ENCODE measurements at places on chromosomes 1 and 21. TPM values are rescaled to one million over a fixed set of nuclear protein-coding genes. Genes with fewer than 3 reads are reported as not detected.

The NASP gene
- 56.4 TPM for total RNA-seq

The LORICRIN gene
- not detected for total RNA-seq

The HFM1 gene
- 1.6 TPM for total RNA-seq

The SLC9C2 gene
- 0.06 TPM for total RNA-seq

The IL19 gene
- not detected for total RNA-seq

The KCNJ6 gene
- total RNA-seq: not detected

The ACTN2 gene
- 1,411 TPM for total RNA-seq

The SPSB1 gene
- total RNA-seq: 16.8 TPM

The PLA2G5 gene
- total RNA-seq: 93.0 TPM

The NADK gene
- total RNA-seq: 53.9 TPM

DNA sequence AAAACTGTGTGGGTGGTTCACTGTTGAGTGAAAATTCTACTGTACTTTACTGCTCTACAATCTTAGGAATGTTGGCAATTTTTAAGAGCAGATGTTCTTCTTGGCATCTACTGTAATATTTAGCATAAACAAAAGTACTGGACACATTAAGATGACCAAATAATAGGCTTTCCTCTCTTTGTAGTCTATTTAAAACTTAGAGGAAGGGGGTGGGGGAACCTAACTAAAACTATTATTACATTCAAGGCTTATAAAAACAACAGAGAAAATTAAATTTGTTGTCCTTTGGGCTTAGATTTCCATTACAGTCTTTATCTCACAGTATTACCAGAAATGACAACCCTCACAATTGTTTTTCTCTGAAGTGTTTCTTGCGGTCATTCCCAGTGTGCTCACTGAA, 181.2 kb downstream of the PLPPR4 start:
- no peak for DNase-seq

DNA sequence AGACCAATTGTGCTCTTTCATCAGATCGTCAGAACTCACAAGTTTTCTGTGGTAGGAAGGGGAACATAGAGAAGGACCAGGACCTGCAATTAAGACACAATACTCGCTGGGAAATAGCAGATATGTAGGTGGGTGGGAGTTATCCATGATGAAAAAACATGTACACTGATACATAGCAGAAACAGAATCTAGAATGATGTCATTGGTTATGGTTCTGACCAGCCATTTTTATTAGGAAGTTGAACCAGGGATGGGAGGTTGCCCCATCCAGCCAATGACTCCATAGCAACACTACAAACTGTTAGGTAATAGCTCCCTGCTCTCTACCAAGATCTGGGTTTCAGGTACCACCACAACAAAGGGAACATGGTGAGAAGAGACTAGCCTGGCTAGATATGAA, 393.5 kb upstream of the PBX1 start:
- DNase-seq: no peak

- no peak for DNase-seq
Measured at GRCh38 chr1:196550731-196551130, 57.5 kb downstream of the KCNT2 start.

DNA sequence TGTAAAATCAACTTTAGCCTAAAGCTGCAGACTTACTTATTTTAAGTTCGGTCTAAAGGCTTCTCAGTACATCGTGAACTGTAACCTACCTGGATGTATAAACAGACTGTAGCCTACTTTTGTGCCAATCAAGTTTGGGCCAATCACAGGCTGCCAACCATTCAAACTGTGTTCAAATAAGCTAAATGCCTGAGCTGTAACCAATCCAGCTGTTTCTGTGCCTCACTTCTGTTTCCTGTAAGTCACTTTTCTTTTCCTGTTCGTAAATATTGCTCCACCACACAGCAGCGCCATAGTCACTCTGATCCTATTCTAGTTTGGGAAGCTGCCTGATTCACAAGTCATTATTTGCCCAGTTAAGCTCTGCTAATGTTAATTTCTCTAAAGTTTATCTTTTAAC, 37.5 kb upstream of the SLAMF9 start:
- no peak for DNase-seq

GRCh38 chr1:208643005-208643597, 398.9 kb upstream of the PLXNA2 start:
- DNase-seq: no peak

DNA sequence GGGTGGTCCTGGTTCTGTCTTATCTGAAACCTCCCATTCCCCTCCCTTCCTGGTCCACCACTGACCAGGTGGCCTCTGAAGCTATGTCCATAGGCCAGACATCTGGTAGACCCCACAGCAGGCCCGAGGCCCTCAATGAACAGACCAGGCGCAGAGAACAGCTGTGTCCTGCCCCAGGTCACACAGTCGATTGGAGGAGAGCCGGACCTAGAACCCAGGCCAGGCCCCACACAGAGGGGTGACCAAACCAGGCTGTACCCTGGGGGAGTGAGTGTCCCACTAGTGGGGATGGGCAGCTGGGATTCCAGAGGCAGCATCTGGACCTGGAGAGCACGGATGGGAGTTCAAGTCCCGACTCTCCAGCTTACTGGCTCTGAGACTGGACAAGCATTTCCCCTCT, 29.2 kb downstream of the RNU1-1 start:
- no peak for DNase-seq

- no peak for DNase-seq
Measured at GRCh38 chr1:204692841-204693356, 7.4 kb upstream of the LRRN2 start.

DNA sequence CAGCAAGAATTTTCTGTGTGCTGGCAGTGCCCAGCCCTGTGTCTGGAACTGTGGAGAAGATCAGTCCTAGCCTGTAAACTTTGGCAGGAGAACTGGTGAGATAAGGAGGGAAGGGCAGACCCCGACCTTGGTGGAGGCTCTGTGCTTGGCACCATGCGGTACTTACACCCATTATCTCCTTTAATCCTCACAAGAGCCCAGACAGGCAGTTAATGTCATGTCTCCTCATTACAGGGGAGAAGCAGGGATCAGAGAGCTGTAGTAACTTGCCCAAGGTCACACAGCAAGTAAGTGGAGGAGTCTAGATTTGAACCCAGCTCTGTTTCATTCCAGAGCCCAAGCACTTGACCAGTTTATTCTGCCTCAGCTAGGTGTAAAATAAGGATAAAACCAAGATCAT, 13.9 kb upstream of the POU3F1 start:
- DNase-seq: no peak

DNA sequence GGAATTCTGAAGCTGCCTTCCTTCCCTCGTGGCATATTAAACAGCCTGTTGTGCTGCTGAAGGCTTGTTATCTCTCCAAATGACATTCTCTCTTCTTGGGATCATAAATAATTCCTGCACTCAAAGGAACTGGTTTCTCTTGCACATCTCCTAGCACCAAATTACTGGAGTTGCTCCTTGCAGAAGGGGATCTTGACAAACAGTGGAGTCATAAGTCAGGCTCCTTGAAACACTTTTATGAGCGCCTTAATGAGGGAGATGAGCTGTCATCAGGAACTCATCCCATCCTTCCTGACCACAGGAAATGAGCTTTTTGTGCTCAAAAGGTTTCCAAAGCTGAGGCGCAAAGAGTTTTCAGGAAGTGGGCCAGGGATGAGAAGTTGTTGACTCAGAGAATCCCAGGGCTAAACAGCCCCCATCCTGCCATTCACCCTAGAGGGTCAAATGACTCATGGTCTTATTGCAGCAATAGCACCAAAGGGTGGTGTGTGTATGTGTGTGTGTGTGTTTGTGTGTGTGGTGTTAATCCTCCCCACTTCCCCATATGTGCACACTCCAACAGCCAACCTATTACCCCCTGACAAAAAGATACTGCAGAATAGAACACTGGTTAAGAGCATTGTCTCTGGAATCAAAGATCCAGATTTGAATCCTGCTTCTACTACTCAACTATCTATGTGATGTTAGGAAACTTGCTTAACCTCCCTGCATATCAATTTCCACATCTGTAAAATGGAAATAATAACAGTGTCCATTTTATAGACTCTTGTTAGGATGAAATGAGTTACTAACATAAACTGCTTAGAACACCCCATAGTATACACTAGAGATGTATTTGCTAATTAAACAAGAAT, 2.8 kb upstream of the PHC2 start:
- DNase-seq: peak; percentile 58

DNA sequence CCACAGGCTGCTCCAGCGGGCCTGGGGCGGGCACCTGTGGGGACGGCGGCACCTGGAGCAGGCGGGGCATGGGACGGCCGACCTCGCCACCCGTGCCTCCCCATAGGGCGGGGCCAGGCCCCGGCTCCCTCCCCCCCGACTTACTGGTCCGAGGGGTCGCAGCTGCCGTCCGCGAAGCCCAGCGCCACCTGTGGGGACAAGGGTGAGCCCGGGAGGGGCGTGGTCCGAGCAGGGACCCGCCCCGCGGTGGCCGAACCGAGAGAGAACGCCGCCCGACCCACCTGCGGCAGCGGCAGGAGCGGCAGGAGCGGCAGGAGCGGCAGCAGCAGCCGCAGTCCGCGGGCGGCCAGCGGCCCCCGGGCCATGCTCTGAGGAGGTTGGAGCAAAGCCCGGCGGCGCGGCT, at the start of gene TMEM52:
TMEM52 (minus strand) TSS at position 379 of the 403 bp plus-strand sequence; CDS start at position 365, 14 bp downstream.
- DNase-seq: no peak

DNA sequence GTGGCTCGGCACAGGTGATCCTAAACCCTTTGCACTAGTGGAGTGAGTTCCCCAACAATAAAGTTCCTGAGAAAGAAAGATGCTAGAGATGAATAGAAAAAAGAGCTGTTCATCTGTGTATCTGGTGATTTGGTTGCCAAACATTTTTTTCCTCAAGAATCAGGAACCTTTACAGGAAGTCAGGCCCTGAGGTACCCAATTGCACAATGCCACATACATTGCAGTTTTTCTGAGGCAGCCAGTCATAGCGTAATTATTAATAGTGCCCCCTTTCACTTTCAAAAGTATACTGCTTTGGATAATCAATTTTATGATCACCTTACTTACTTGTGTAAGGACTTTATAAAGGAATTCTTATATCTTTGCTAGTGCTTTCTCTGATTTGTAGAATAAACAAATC, 346.3 kb upstream of the POU3F1 start:
- no peak for DNase-seq

DNA sequence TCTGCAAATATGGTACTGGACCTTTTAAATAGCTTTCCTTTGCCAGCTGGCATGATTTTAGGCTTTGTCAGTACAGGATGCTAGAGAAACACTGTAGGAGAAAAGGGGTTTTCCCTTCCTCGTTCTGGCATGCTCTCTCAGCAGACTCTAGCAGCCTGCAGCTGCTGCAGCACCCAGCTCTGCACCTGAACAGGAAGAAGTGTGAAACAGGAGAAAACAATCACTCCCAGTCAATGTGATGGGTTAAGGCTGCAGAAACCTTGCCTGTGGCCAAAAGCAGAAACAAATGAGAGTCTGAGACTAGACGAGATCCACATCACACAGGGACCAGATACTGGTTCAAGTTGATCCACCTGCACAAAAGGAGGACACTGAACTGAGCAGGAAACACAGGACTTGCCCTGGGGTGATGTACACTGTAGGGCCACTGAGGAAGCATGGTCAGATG, 21.2 kb downstream of the OVGP1 start:
- no peak for DNase-seq

GRCh38 chr1:46517010-46517600, 27.5 kb downstream of the DMBX1 start:
- DNase-seq: no peak

- peak; percentile 99 for DNase-seq
Measured at GRCh38 chr1:234997201-234997895, 131.3 kb downstream of the TOMM20 start.

DNA sequence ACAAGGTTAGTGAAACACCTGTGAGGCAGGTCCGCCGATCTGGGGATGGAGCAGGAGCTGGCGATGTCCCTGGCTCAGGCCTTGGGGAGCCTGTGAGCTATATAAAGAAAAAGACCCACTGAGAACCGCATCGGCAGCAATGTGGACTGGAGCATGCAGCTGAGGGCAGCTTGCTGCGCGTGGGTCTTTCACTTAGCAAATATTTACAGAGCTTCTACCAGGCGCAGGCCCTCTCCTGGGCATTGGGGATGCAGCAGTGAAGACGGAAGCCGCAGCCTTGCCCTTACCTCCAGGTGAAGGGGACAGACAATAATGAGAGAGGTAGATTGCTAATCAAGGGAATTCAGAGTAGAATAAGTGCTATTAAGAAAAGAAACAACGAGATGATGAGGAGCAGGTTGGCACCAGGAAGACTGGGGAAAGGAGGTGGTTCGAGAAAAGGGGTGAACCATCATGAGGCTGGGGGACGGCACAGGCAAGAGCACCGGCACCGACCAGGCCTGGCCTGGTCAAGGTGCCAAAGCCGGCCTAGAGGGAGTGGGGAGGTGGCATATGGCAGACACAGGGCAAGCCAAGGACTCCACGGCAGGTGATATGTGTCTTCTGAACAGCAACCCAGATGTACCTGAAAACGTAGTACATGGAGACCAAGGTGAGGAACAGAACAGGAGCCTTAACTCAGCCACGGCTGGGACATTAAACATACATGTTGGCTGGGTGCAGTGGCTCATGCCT, 60.7 kb upstream of the PAX7 start:
- DNase-seq: no peak

GRCh38 chr1:31781138-31781755, 17.1 kb upstream of the ADGRB2 start:
- DNase-seq: no peak

- DNase-seq: no peak
Measured at GRCh38 chr1:86548839-86549238, 2.0 kb downstream of the CLCA4 start.

DNA sequence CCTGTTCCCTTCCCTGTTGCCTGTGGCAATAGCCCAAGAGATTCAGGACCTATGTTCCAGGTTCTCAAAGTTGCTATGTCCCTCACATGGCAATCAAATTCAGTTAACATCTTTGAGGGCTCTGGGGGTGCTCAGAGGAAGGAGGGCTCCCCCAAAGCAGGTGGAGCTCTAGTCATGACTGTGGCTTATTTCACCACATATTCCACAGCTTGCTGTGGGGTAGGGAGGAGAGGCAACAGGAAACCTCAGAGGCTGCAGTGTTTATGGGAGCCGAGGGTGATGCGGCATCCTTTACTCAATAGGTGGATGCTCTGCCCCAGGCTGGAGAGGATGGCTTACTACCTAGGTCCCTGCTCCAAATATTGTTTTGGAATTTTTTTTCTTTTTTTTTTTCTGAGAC, 1.2 kb upstream of the MKNK1 start:
- DNase-seq: no peak

DNA sequence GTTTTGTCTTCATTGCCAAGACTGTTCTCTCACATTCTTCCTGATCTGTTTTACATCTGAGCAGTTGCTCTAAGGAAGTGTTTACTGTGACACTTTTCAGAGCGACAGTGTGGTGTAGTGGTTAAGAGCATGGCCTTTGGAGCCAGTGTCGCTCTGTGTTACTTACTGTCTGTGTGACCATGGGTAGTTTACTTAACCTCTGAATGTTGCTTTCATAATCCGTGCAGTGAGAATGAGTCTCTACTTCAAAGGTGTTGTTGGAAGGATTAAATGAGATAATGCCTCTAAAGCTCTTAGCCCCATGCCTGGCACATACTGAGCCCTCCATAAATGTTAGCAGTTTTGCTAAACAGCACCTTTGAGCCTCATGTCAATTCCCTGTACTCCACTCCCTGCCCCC, 35.9 kb upstream of the ZFP69B start:
- DNase-seq: no peak
